Activated naive CD4-positive, alpha-beta T cell treated with anti-CD3 and anti-CD28 coated beads for 36 hours (primary cell): ENCODE measurements at places on chromosomes 4 and X.
A peak's percentile ranks its signal among the peaks of the same experiment; 100 is the strongest.

GRCh38 chr4:172691552-172691951 is 477.1 kb upstream of the GALNT7 start:
- DNase-seq, result no peak

GRCh38 chrX:55546956-55547355 is 57.3 kb upstream of the USP51 start:
- DNase-seq, result no peak

DNA sequence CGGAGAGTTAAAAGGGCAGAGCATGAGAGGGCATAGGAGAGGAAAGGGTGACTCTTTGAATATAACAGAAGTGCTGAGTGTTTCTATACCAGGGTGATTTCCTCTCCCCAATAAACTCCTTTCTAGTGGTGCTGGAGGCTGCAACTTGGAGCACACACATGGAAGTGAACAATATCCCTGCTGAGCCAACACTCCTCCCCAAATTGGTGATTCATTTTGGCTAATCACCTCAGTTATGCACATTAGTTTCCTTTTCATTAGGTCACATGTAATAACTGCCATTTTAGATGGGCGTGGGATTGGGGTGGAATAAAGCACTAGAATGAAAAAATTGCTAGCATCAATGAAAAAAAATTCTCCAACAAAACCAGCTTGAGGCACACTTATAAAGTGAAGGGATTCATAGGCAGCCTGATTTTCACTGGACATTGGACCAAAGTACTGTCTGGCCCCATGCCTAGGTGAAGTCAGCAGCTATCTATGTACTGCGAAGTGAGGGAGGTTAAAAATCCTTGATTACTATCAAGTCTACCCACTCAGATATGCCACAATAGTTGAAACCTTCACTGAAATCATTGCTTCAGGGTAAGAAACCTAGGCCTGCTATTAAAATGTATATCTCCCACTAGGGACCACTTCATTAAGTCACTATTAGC is 174.0 kb downstream of the GLUD2 start:
- no peak for DNase-seq

GRCh38 chrX:24487571-24487970 is 22.5 kb downstream of the PDK3 start:
- DNase-seq, result no peak

DNA sequence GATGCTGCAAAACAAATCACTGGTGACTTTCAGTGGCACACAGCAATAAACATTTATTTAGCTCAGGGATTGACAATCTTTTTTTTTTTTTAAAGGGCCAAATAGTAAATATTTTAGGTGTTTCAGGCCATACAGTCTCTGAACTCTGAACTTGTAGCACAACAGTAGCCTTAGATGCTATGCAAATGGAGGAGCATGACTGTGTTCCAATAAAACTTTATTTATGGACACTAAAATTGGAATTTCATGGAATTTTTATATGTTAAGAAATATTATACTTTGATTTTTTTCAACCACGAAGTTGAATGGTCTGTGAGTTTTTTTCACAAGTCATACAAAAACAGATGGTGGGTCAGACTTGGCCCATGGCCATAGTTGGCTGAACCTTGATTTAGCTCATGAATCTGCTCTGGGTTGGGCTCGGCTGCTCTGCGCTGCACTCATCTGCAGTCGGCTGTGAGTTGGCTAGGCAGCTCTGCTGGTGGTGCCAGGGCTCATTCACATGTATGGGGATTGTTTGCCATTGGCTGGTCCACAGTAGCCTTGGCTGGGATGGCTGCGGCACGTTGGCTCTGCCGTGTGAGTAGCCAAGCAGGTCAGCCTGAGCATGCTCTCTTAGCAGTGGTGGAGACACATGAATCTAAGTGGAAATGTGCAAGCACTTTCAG is 231.7 kb upstream of the PGRMC2 start:
- no peak for DNase-seq

GRCh38 chr4:7660176-7661039 is 225.7 kb upstream of the PSAPL1 start:
- no peak for DNase-seq

- DNase-seq, result no peak
These were observed 69.5 kb downstream of the RTL9 start for GRCh38 chrX:110428144-110428543.

DNA sequence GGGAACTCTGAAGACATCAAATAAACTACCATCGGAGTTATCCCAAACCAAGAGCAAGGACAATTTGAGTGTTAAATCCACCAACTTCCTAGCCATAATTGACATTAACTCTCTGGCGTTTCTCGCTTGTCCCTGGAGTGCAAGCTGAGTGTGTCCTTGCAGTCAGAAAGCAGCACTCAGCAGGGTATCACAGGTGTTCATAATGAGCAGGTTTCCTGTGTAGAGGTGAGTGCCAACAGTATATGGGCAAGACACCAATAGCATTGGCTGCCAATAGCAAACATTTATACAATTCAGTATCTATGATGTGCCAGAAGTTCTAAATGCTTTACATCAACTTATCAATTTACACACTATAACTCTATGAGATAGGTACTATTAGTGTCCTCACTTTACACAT is 11.2 kb downstream of the BLTP1 start:
- no peak for DNase-seq

DNA sequence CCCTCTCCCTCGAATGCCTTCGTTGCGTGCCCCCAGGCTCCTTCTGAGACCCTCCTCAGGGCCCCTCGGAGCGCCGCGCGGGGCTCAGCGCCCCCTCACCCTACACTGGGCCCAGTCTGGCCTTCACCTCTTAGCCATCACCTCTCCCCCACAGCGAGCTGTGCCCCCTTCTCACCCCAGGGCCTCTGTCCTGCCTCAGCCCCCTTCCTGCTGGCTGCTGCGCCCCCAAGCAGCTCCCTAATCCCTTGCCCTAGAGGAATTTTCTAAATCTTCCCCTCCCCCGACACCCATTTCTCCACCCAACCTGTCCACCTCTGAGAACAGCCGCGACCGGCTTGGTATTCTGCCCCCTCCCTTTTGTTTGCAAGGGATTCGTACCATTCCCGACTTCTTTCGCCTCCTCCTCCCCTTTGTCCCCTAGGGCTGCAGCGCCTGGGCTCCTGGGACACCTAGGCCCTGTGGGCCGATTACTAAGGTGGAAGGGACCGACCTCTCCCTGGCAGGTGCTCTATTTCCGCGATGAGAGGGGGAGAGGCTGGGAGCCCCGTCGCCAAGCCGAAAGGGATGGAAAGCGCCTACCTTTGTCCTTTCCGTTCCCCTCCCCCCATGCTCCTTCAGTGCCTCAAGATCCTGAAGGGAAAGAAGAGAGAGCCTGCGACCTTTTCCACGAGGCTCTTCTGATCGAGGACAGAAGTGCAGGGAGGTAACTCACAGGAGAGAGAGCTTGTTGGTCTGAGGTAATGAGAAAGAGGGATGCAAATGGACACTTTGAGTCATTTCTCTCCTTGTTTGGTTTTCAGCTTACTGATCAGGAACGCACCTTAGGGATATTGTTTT is 10.9 kb downstream of the DLG3 start:
- DNase-seq, result no peak

- DNase-seq, result no peak
These were observed 51.8 kb downstream of the ZNF827 start for GRCh38 chr4:145886871-145887240.

DNA sequence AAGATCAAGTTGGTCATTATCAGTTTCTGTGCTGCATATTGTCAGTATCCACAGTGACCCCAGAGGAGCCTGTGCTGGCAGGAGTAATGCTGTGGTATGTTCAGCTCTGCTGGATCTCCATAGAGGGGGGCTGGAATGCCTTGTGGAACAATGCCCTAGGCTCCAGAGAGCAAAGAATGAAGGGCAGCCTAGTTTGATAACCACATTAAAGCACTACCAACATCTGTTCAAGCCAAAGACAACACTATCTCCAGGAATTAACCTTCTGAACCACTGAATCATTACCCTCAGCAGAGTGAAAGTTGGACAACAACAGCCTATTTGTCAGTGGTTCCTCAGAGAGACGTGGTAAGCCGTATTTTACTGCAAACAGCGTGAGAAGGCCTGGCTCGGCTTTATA is 192.3 kb upstream of the CXorf66 start:
- DNase-seq, result no peak

- DNase-seq, result no peak
These were observed 713.1 kb downstream of the CCSER1 start for GRCh38 chr4:90840291-90840690.

DNA sequence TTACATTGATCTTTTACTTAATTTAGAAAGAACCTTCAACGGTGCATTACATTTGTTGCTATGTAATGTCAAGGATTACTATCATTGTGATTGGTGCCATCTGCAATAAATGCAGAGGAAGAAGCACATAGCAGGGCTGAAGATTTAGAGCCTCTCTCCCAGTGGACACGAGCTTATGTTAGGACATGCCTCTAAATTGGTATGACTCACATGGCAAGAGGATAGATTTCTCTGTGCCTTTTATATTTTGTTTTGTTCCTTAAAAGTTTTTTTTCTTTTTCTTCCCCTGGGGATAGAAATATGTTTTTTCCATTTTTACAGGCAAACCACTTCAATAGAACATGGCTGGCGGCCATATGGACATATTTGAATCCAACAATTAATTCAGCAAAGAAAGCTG is 205.0 kb upstream of the HAND2 start:
- DNase-seq, result no peak

DNA sequence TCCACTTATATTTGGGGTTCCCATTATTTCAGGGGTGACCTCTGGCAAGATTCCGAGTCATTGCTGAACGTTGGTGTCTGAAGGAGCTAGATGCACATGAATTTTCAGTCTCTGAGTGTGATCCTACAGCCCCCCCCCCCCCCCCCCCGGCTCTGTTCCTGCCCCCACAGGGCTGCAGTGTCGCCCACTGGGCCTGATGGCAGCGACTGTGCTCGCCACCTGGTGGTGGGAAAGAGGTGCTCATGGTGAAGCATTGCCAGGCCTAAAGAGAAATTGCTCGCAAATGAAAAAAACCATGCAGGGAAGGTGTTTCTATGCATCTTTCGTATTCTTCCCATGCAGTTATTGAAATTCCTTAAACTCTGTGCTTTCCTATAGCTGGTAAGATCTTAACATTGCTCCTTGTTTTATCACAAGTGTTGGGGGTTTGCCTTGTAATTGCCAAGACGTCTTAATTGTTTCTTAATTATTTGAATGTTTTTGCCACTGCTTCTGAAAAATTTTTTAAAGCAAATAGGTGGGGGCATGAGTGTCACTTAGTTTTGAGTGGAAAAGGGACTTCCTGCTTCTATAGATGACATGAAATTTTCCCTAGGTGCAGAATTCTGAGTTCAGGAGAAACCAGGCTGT is 63.2 kb downstream of the CLDN22 start:
- peak; percentile 60 for DNase-seq

DNA sequence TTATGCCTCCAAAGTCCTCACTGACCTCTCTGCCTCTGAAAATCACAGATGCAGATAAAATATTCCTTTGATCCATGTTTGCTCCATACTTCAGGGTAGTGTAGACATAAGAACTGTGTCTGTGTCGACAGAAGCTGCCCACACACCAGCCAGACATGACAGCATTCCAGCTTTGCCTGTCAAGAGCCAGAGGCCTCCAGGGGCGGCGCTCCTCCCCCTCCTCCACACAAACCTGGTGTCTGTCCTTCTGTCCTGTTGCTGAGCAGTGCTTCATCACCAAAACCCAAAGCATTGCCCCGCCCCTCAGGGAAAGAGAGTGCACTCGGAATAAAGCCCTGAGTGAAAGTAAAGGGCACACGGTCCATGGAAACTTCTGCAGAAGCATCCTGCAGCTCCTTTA is 379.4 kb downstream of the FBXW7 start:
- no peak for DNase-seq

- DNase-seq, result no peak
These were observed 63.7 kb upstream of the MTNR1A start for GRCh38 chr4:186619088-186619487.

GRCh38 chr4:142267101-142267500 is 579.0 kb downstream of the INPP4B start:
- DNase-seq, result no peak

DNA sequence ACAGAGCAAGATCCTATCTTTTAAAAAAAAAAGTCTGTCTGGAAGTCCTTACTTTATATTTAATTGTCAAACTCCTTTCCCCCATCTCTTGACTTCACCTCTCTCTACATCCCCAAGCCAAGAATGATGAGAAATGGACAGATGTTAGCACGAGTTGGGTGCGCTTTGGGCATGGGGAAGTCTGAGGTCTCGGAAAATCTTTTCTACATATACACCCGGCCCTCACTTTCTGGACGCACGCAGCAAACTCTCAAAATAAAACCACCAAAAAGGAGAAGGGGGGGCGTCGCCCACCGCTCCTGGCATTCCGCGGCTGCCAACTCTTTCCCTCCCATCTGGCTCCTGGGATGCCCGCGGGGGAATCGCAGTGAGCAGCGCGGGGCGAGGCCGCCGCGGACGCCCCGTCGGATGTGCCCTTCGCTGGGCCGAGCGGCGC is 756 bp downstream of the IGFBP7 start:
- DNase-seq, result no peak

GRCh38 chr4:15668566-15669435 is 12.8 kb upstream of the FAM200B start:
- no peak for DNase-seq

- no peak for DNase-seq
These were observed 18.2 kb downstream of the CCNG2 start for GRCh38 chr4:77175201-77175611.

DNA sequence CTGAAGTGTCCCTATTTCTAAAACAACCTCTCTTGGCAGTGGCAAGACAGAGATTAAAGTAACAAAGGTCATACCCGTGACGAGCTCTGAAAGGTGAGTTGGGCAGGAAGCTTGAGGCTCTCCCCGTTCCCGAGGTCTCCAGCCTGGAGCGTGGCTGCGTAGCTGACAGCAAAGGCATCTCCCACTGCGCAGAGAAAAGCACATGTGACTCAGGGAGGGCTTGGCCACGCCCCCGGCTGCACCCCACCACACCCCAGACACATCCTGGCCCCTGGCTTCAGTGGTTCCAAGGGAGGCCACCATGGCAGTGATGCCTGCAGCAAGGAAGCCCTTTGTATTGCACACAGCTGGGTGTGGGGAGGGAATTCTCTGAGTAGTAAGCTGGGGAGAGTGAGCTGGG is 23.1 kb downstream of the EVC2 start:
- no peak for DNase-seq
